Cortex of kidney (tissue), 1 donor: ENCODE measurements at places on chromosomes 11 and 22.

DNA sequence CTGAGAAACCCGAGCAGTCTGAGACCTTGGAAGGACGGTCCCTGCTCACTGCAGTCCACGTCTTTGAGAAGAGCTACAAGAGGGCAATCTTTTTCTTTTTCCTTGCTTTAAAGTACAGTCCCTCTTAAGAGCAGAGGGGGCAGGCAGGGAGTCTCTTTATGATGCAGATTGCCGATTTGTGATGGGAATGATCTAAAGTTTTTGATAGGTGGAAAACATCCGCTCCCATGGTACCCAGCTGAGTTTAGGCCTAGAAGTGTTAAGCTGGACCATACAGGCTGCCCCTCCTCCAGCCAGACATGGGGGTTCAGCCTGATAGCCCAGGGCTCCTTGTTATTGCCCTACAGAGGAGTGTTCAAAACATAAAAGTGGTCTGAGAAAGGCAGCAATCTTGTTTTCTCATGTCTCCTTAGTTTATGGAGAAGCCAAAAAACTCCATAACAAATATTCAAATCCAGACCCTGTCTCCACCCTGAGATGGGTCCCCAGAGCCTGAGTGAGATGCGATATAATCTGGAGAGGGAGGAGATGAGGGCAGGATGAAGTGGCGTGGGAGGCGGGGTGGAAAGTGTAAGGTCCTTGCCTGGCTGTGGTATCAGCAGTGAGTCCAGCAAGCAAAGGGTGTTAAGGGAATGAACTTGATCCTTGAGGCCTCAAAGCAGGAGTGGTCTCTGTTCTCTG, 135.1 kb downstream of the FDX1 start:
- DNase-seq, result no peak

DNA sequence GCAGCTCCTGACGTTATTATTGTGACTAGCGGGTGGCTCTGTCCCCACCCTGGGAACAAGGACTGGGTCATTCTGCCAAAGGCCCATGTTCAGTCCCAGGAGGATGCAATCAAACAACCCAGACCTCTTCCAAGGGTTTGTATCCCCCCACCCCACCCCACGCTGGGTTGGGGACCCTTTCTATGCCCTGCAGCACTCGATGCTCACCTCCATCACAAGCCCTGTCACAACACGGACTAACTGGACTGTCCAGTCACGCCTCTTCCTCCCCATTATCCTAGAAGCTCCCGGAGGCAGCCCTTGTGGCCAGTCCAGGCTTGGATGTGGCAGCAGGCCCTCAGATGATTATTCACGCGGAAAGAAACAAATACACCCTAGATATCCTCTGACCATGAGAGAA, 3.7 kb downstream of the SHANK2 start:
- DNase-seq, result no peak

- no peak for DNase-seq
These were observed 123.9 kb downstream of the CTNND1 start for GRCh38 chr11:57885298-57886050.

GRCh38 chr22:20441631-20442484, 4.2 kb upstream of the SCARF2 start:
- DNase-seq, result no peak

DNA sequence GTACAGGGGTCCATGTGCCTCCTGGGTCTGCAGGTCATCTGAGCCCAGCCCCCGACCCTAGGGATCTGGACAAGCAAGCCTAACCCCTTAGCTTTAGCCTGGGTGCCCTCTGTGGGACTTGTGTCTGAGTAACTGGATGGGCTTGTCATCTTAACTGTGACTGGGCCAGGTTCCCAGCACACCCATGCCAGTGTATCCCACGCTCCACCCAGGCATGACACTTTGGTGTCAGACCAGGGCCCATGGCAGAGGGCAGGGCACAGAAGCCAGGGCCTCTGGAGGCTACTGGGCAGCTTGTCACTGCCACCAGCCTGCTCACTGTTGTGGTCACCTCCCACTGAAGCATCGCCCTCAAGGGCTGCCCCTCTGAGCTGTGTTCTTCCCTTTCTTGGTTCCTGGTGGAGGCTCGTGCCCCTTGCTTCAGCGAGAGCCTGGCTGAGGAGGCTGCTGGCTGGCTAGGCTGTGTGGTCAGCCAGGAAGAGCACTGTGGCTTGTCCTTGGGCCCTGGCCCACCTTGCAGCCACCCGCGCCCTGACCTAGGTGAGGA, 80.8 kb downstream of the ST3GAL4 start:
- no peak for DNase-seq
